ENCODE measurements at places on chromosomes 1 and 21.
A peak's percentile ranks its signal among the peaks of the same experiment; 100 is the strongest.

- no peak for DNase-seq
Observed at GRCh38 chr1:9320520-9321479, 28.1 kb downstream of the SPSB1 start.

DNA sequence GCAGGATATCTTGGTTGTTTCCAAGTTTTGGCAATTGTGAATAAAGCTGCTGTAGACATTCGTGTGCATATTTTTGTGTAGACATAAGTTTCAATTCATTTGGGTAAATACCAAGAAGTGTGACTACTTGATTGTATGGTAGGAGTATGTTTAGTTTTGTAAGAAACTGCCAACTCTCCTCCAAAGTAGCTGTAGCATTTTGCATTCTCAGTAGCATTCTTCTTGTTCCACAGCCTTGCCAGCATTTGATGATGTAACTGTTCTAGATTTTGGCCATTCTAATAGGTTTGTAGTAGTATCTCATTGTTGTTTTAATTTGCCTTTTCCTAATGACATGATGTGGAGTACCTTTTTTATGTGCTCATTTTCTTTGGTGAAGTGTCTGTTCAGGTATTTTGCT, 38.6 kb upstream of the PLA2G4A start:
- no peak for DNase-seq

DNA sequence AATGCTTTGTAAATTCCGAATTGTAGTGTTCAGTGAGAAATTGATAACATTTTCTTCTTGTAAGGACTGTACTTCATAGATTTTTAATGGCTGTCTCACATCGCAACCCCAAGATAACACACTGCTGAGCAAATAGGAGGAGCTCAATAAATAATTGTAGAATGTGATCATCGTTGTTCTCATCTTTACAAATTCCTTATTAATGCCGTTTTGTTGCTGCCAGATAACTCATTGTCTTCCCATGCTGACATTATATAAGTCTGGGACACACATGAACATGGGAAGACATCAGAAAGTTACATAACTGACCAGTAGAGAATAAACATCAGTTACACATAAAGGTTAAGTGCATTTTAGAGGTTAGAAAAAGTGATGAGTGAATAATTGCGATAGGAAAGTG, 46.4 kb upstream of the TSPAN2 start:
- no peak for DNase-seq

GRCh38 chr1:223531742-223532341, 133.7 kb downstream of the CAPN8 start:
- DNase-seq = peak; percentile 74

- no peak for DNase-seq
Observed at GRCh38 chr1:4690951-4691675, 36.7 kb downstream of the AJAP1 start.

Data from hematopoietic multipotent progenitor cell (in vitro differentiated cells).